ENCODE measurements at places on chromosomes 13 and 19. TPM values are rescaled to one million over a fixed set of nuclear protein-coding genes. Genes with fewer than 3 reads are reported as not detected.

- H3K4me1 ChIP-seq: peaks cover 23% of the 10 kb centered on the region
- DNase-seq: peak; percentile 37
- H3K27me3 ChIP-seq: no peaks in the 10 kb centered on the region
Observed at GRCh38 chr19:18204394-18205199, 755 bp upstream of the RAB3A start.

GRCh38 chr13:74258961-74259360 is 124.8 kb upstream of the KLF12 start:
- peaks cover 59% of the 10 kb centered on the region for H3K4me1 ChIP-seq
- H3K36me3 ChIP-seq: no peaks in the 10 kb centered on the region
- no peaks in the 10 kb centered on the region for H3K27me3 ChIP-seq
- DNase-seq: no peak
- no peak overlapping the region for H3K4me3 ChIP-seq
- H3K27ac ChIP-seq: no peak overlapping the region

DNA sequence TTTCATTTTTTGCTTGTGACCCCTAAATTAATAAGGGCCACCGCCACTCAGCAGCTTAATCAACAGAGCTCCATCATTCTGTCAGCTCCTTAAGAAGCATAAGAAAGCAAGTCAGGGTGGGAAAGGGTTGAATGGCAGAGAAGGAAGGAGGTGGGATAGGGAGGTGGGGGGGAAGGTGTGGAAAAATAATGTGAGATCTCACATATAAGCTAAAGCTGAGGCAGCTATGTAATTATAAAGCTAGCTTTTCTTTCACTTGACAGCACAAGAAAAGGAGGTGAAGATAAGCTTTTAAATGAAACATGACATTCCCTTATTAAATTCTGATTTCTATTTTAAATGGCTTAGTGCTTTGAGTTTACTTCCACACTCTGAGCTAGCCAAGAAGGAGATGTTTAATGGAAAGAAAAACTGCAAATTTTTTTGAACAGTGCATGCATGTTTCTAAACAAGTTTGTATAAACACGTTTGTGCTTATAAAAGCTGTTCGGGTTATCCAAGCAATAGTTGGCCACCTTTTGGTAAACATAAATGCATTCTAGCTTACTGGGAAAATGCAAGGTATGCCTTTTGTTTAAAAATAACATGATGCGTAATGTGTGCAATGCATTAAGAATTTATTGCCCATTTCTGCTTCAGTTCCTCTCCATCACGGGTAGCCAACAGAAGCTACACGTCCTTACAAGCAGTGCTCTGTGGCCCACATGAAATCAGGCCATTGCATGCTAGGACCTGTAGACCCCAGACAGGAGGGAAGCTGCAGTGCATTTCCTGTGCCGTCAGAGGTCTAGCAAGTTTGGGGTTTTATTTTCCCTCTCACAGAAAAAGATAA is 96.2 kb downstream of the LHFPL6 start:
- DNase-seq: no peak
- H3K4me3 ChIP-seq: no peak overlapping the region
- no peaks in the 10 kb centered on the region for H3K4me1 ChIP-seq
- H3K27ac ChIP-seq: no peak overlapping the region

The SH2D3A gene
- 59.3 TPM for total RNA-seq

- H3K4me3 ChIP-seq: no peak overlapping the region
- H3K27ac ChIP-seq: no peak overlapping the region
- no peaks in the 10 kb centered on the region for H3K36me3 ChIP-seq
- H3K27me3 ChIP-seq: no peaks in the 10 kb centered on the region
- no peak for DNase-seq
- H3K4me1 ChIP-seq: peaks cover 10% of the 10 kb centered on the region
Observed at GRCh38 chr13:22175241-22175640, 504.4 kb downstream of the FGF9 start.

The SLC7A1 gene
- total RNA-seq: 38.6 TPM

The IFNL1 gene
- total RNA-seq: not detected

The GMIP gene
- total RNA-seq: 105 TPM

The CYP4F8 gene
- not detected for total RNA-seq

The LRRC8E gene
- not detected for total RNA-seq

GRCh38 chr19:35212241-35212640 is 16.3 kb downstream of the FAM187B start:
- H3K27me3 ChIP-seq: no peaks in the 10 kb centered on the region
- H3K4me1 ChIP-seq: peaks cover 96% of the 10 kb centered on the region
- no peaks in the 10 kb centered on the region for H3K36me3 ChIP-seq
- H3K27ac ChIP-seq: peak overlapping the region; percentile 98
- DNase-seq: no peak

The MYO1F gene
- total RNA-seq: 329 TPM

DNA sequence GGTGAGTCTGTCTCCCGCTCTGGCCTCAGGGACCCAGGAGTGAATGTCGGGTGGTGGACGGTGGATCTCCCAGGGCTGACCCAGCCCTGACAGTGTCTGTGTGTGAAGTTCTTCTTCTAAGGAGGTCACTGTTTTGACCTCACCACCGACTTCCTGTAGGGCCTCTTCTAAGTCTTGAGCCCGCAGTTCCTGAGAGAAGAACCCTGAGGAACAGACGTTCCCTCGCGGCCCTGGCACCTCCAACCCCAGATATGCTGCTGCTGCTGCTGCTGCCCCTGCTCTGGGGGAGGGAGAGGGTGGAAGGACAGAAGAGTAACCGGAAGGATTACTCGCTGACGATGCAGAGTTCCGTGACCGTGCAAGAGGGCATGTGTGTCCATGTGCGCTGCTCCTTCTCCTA is at the start of gene SIGLEC7:
Gene SIGLEC7, plus strand, starts transcription at position 183 of the 400 bp plus-strand sequence. Its CDS starts 69 bp downstream, at position 252.
- H3K36me3 ChIP-seq: no peaks in the 10 kb centered on the region
- no peak within 1 kb of the TSS for H3K27ac ChIP-seq
- H3K4me1 ChIP-seq: peaks cover 4% of the 10 kb centered on the region
- no peak within 1 kb of the TSS for H3K4me3 ChIP-seq
- no peak for DNase-seq

The IGFL2 gene
- total RNA-seq: 0.47 TPM

The ETV2 gene
- not detected for total RNA-seq

The ZNF223 gene
- 8.0 TPM for total RNA-seq

DNA sequence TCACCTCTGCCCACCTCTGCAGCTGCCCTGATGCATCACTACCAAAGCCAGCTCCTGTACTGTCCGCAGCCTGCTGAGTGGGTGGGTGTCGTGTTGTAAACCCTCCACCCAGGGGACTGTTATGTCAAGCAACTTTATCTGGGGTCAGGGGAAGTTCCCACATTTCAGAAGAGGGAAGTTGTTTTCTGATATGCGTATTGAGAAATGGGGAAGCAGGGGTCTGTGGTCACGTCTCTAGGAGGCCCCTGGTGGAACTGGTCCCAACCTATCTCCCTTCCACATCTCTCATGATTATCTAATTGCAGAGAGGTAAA is 31.2 kb downstream of the CLEC17A start:
- no peak overlapping the region for H3K27ac ChIP-seq
- H3K4me1 ChIP-seq: no peaks in the 10 kb centered on the region
- no peak overlapping the region for H3K4me3 ChIP-seq
- H3K27me3 ChIP-seq: no peaks in the 10 kb centered on the region

- H3K4me1 ChIP-seq: peaks cover 18% of the 10 kb centered on the region
- H3K4me3 ChIP-seq: peak overlapping the region; percentile 63
- no peaks in the 10 kb centered on the region for H3K36me3 ChIP-seq
- peak overlapping the region; percentile 39 for H3K27ac ChIP-seq
- peak; percentile 79 for DNase-seq
- no peaks in the 10 kb centered on the region for H3K27me3 ChIP-seq
Observed at GRCh38 chr19:49890349-49891311, 6.1 kb downstream of the IL4I1 start.

- no peaks in the 10 kb centered on the region for H3K4me1 ChIP-seq
- H3K27me3 ChIP-seq: no peaks in the 10 kb centered on the region
- no peak overlapping the region for H3K27ac ChIP-seq
- H3K4me3 ChIP-seq: no peak overlapping the region
- no peaks in the 10 kb centered on the region for H3K36me3 ChIP-seq
- DNase-seq: no peak
Observed at GRCh38 chr13:110168999-110169933, 137.7 kb downstream of the COL4A1 start.

GRCh38 chr19:28118235-28118634 is 1094.7 kb downstream of the UQCRFS1 start:
- H3K36me3 ChIP-seq: no peaks in the 10 kb centered on the region
- H3K4me3 ChIP-seq: no peak overlapping the region
- DNase-seq: no peak
- no peaks in the 10 kb centered on the region for H3K4me1 ChIP-seq

DNA sequence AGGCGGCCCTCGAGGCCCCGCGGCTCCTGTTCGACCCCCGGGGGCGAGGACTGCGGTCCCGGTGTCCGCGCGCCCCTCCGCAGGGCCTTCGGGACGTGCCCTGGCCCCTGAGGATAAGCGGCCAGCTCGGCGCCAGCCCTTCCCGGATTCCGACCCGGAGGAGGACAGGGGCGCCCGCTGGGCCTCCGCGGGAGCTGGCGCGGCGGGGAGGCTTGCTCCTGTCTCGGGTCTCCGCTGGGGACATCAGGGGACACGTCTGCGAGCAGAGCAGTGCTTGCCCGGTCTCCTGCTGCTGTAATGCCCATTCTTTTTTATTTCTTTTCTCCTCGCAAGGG is 829 bp downstream of the B3GLCT start:
- peak overlapping the region; percentile 19 for H3K4me3 ChIP-seq
- H3K36me3 ChIP-seq: no peaks in the 10 kb centered on the region
- peaks cover 13% of the 10 kb centered on the region for H3K4me1 ChIP-seq
- H3K27me3 ChIP-seq: no peaks in the 10 kb centered on the region

The SPRYD7 gene
- total RNA-seq: 5.1 TPM

- peaks cover 5% of the 10 kb centered on the region for H3K4me1 ChIP-seq
- H3K27ac ChIP-seq: no peak overlapping the region
- H3K27me3 ChIP-seq: no peaks in the 10 kb centered on the region
- peaks cover 36% of the 10 kb centered on the region for H3K36me3 ChIP-seq
- peak; percentile 20 for DNase-seq
Observed at GRCh38 chr19:10642473-10643171, 11.5 kb upstream of the ILF3 start.

DNA sequence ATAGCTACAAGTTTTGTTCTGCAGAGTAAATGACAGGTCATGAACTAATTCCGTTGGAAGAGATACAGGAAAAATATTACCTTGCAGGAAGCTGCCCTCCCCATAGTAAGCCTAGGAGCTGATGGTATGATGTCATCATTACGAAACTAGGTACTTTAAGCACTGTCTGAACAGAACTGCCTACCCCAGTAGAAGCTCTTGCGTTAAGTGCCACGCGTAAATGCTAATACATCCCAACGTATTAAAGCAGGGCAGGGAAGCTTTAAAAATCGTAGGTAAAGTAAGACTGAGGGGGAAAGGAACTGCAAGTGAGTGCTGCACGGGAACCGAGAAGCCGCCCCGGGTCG is 572 bp downstream of the UGGT2 start:
- no peak overlapping the region for H3K27ac ChIP-seq
- DNase-seq: no peak
- no peaks in the 10 kb centered on the region for H3K4me1 ChIP-seq
- no peak overlapping the region for H3K4me3 ChIP-seq
- no peaks in the 10 kb centered on the region for H3K36me3 ChIP-seq

The CGB5 gene
- not detected for total RNA-seq

The PGPEP1 gene
- 49.2 TPM for total RNA-seq

DNA sequence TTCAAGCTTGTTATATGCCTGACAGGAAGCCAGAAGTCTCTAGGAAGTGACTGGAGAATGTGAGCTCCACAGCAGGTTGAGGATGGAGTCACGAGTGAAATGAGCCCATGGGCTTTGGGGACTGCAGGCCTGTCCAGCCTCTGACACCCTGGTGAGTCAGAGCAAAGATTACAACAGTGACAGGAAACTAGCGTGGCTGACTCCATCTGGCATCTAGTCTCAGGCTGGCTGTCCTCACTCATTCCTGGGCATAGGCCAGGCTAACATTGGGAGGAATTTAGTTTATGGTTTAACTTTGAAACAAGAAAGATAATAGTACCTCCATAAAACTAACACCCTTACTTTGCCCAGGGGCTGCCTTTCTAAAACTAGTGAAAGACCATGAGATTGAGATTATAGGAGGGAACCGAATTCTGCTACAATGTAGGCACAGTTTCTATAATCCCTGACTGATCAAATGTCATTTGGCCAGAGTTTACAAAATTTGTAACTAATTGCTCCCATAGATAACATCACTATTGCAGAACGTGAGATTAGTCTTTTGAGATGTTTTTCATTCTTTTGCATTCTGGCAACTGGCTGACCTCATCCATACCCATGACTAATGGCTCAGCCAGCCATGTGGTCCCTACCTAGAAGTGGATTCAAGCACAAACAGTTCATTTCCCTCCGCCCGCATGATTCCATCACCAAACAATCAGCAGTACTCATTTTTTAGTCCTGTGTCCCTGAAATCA is 28.4 kb downstream of the PSG1 start:
- DNase-seq: no peak
- H3K27me3 ChIP-seq: no peaks in the 10 kb centered on the region
- no peak overlapping the region for H3K27ac ChIP-seq
